ENCODE measurements at places on chromosomes 16 and 17.
A peak's percentile ranks its signal among the peaks of the same experiment; 100 is the strongest.

DNA sequence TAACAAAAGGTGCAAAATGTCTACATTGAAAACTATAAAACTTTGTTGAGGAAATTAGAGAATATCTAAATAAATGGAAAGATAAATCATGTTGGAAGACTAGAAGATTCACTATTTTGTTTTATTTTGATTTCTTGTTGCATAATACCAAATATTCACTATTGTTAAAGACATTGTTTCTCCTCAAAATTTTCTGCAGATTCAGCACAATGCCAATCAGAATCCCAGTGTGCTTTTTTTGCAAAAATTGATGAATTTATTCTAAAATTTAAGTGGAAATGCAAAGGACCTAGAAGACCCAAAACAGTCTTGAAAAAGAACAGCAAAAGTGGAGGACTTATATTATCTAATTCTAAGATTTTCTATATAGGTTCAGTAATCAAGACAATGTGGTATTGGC is 40.4 kb downstream of the TTLL6 start:
- no peak for DNase-seq

DNA sequence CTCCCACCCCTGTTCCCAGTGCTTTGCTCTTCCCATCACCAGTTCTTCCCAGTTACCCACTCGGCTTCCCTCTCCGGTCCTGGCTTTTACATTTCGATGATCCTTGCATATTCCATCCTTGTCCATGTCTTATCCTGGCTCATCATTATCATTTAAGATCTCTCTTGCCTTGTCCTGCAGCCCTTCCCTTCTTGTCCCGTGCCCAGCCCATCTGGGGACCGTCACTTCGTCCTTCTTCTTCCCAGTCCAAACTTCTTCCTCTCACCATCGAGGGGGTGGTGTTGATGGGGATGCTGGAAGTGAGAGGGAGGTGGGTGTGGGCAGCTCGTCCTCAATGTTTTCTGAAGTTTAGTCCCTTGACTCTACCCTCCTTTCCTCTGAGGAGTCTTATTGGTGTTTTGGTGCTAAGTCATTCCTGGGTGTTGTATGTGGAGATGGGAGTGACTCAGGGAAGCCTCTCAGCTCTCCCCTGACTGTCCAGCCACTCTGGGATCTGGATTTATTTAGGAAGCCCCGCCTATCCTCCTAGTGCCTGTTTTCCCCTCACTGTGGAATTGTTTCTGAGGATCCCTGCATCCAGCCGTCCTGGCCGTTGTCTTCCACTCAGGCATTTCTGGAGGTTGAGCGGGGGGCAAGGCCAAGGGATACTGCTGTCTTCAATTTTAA is 975 bp downstream of the SNX29 start:
- no peak for DNase-seq

DNA sequence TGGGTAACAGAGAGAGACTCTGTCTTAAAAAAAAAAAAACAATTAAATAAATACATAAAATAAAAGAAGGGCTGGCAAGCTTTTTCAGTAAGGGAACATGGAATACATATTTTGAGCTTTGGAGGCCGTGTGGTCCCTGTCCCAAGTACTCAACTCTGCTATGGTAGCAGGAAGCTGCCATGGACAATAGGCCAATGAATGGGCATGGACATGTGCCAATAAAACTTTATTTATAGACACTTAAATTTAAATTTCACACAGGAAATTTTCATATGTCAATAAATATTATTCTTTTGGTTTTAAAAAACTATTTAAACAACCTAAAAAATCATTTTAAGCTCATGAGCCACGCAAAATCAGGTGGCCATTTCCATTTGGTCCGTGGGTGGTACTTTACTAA is 3.8 kb downstream of the OTOA start:
- no peak for DNase-seq

- DNase-seq: no peak
These were observed 312.7 kb upstream of the CCL2 start for GRCh38 chr17:33942414-33942813.

- DNase-seq: no peak
These were observed 31.2 kb downstream of the CHD9 start for GRCh38 chr16:53085931-53086421.

GRCh38 chr16:11232852-11233726 is 22.9 kb downstream of the SOCS1 start:
- no peak for DNase-seq

GRCh38 chr17:4956493-4957061 is 5.7 kb downstream of the ENO3 start:
- DNase-seq: no peak

DNA sequence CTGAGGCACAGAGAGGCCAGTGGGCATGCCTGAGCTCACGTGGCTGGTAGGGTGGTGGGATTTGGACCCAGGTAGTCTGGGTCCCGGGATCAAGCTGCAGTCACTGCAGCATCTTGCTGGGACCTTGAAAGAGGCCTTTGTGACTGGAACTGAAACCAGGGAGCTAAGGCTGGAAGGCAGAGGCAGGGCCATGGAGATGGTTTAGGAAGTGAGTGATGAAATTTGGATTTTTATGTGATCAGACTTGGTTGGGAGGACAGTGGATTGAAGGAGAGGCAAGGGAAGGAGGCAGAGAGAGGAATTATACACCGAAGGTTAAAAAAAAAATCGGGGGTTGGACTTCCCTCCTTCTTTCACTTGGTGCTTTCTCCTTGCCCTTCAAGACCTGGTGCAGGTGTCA is 255.4 kb upstream of the CACNG5 start:
- DNase-seq: no peak

DNA sequence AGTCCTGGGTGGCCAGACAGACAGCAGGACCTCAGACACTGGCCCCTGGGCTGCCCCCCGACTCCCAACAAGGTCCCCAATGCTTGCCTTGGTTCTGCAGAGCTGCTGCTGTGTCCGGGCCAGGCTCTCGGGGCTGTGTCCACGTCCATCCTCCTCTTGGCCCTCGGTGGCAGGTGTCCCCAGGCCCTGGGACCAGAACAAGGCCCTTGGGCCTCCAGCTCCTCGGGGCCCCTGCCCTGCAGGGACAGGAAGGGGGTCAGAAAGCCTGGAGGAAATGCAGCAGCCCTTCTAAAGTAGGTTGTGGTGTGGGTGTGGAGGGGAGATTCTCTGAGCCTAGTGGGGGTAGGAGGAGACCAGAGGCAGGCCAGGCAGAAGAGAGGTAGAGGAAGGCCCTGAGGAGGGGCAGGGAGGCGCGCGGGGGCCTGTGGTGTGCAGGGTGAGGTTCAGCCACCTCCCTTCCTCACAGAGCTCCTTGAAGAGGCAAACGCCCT is 2.5 kb upstream of the AXIN1 start:
- DNase-seq: no peak

GRCh38 chr16:3182608-3183444 is 5.2 kb upstream of the OR1F1 start:
- DNase-seq: peak; percentile 67

DNA sequence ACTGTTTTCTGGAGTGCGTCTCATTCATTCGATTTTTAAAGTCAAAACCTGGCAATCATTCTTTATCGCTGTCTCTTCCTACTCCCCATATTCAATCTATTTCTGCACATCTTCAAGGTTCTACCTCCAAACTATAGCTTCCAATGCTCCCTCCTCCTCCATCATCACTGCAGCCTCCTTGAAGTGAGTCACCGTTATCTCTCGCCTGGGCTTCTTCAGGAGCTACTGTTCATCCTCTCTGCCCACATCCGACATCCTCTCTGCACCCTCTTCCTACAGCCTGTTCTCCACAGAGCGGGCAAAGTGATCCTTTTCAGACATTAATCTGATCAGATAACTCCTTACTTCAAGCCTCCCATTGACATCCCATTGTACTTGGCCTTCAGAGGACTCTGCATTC is 144.2 kb upstream of the DNAH9 start:
- DNase-seq: no peak

DNA sequence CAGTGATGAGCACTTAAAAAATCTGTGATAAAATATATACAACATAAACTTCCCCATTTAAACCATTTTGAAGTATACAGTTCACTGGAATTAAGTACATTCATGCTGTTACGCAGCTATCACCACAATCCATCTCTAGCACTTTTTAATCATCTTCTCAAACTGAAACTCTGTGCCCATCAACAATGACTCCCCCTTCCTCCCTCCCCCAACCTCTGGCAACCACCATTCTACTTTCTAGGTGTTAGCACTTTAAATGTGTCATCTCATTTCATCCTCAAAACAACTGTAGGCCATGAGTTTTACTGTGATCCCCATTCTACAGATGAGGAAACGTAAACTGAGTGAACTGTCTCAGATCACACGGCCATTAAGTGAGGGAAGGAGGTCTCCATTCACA is 13.8 kb upstream of the TMEM98 start:
- no peak for DNase-seq
